ENCODE measurements at places on chromosomes 3 and 15.

GRCh38 chr15:43516801-43517353 is 531 bp upstream of the MAP1A start:
- no peak for DNase-seq

- DNase-seq, result peak; percentile 42
Observed at GRCh38 chr3:171704002-171704401, 106.3 kb downstream of the PLD1 start.

DNA sequence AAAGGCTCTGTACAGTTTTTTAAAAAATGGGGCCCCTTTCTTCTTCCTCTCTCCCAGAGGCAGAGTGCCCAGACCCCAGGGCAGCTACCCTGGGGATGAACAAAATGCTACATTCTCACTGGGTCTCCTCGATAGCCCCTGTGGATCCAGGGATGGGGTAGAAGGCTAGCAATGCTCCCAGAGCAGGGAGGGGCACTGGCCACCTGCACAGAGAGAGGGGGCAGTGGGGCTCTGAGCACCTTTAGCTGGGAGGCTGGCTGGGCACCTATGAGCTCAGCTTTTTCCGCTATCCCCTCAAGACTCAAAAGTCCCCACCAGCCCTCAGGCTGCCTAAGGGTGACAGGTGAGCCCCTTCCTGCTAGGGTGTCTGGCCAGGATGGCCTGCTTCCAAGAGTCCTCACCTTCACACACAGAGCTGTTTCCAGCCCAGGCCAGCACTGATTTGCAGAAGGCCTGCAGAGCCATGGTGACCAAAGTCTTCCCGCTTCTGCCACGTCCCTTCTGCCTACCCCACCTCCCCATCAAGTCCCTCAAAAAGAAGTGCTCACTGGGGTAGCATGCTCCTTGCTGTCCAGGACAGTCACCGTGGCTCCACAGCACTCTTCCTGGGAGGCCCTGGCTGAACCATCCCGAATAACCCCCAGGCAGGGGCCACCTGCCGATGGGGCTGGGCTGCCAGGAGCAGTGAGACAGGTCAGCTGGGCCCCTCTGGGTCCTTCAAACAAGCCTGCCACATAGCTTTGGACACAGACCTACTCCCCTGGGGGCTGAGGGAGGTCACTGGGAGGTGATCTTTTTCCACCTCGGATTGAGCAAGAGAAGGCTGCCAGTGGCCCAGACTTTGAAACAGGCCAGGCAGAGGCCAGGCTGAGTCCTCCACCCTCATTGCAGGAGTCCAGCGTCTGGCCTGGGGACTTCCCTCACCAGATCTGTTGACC is 20.4 kb downstream of the BMF start:
- peak; percentile 26 for DNase-seq

DNA sequence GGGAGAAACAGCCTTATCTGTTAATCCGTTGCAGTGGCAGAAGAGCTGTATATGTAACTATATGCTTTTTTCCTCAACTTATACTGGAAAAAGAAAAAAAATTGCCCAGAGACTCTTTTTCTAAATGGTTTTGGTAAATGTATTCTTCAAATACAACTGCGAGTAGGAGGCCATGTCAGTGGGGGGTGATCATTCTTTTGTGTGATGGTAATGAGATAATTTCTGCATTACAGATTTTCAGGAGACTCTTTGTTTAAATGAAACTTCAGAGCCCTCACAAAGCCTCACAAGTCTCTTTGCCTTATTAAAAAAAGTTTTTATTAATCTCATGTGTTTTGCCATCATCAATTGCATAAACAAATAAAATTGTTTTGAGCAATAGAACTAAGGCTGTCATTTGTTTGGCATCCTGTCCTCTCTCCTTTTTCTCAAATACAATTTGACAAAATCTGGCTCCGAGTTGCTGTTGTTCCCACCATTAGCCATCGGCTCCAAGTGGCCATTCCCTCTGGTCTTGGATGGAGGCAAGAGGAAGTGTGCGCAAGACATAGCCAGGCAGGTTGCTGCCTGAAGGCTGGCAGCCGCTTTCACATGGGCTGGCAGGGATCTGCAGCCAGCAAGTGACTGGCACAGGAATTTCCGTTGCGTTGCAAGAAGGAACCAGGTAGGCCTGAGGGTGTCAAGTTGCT is 116.7 kb downstream of the FNDC3B start:
- DNase-seq, result no peak

DNA sequence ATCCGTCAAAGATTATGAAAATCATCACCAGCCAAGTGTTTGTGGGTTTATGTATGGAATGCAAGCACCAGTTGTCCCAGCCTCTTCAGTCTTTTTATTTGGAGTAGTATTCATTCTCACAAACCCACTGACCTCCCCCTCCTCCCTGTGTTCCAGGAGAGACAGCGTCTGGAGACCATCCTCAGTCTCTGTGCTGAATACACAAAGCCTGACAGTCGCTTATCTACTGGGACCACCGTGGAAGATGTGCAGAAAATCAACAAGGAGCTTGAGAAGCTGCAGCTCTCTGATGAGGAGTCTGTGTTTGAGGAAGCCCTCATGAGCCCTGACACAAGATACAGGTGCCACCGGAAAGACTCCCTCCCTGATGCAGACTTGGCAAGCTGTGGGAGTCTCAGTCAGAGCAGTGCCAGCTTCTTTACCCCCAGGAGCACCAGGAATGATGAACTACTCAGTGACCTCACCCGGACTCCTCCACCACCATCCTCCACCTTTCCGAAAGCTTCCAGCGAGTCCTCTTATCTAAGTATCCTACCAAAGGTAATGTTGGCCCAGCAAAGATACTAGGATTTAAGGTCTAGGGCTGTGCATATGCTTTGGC is 54.2 kb downstream of the PHLDB2 start:
- DNase-seq, result no peak

GRCh38 chr3:29731050-29731449 is 450.2 kb downstream of the RBMS3 start:
- no peak for DNase-seq

GRCh38 chr3:112508860-112509259 is 9.6 kb upstream of the BTLA start:
- DNase-seq, result peak; percentile 6

- DNase-seq, result no peak
Observed at GRCh38 chr3:196793246-196793645, 53.6 kb downstream of the PAK2 start.

- no peak for DNase-seq
Observed at GRCh38 chr15:97977734-97978133, 17.2 kb downstream of the ARRDC4 start.
